ENCODE measurements at places on chromosomes 2 and 18. TPM values are rescaled to one million over a fixed set of nuclear protein-coding genes. Genes with fewer than 3 reads are reported as not detected.

The IL1RL2 gene
- total RNA-seq: not detected

The DOK6 gene
- 1.2 TPM for total RNA-seq

The POTEJ gene
- not detected for total RNA-seq

The UGT1A1 gene
- not detected for total RNA-seq

The FARSB gene
- total RNA-seq: 15.3 TPM

The LDLRAD4 gene
- 2.2 TPM for total RNA-seq

The CPLX4 gene
- total RNA-seq: not detected

The MBD5 gene
- 12.1 TPM for total RNA-seq

The ZNF516 gene
- total RNA-seq: 26.8 TPM

The ATG4B gene
- 84.4 TPM for total RNA-seq

- no peak for DNase-seq
Observed at GRCh38 chr18:35753306-35753910, 171.9 kb downstream of the GALNT1 start.

- DNase-seq: no peak
Observed at GRCh38 chr2:52456561-52457377, 1310.8 kb upstream of the CHAC2 start.

GRCh38 chr2:59734743-59735142 is 818.7 kb downstream of the BCL11A start:
- no peak for DNase-seq

GRCh38 chr2:222179592-222179991 is 119.2 kb downstream of the PAX3 start:
- DNase-seq: no peak

DNA sequence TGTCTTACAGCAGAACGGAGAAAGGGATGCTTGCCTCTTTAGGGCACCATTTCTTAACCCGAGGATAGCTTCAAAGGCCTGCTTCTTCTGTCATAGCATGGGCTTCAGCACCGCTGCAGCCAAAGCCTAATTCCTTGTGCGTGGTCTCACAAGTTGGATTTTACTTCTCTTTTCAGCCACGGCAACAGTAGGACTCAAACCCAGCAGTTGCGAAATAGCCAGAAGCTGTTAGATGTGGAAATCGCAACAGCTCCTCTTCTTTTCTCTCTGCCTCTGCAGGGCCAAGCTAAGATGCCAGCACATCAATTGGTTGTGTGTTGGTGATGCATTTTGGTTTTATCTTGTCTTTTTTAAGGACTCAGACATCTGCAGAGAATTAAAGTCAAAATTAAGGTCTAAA is 3.1 kb downstream of the NRXN1 start:
- no peak for DNase-seq

- DNase-seq: no peak
Observed at GRCh38 chr2:6341588-6342129, 524.0 kb downstream of the CMPK2 start.

DNA sequence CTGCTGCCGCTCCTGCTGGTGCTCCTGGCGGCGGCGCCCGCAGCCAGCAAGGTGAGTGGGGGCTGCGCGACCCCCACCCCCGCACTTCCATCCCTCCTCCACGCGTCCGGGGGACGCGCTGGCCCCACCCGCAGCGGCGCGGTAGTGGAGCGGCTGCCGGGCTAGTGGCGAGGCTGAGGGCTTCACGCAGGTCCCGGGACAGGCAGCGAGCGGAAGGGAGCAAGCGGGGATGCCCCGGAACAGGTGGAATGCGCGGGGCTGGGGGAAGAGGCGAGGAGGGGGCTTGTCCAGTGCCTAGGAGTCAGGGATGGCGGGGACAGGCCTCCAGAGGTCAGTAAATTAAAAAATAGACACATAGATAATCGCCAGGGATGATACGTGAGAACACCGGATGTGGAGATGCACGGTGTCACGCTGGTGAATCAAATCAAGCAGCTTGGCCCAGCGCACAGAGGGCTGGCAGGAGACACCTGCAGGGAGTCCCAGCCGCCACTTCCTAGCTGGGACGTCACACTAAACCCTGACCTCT is 403 bp downstream of the COL4A3 start:
- no peak for DNase-seq

DNA sequence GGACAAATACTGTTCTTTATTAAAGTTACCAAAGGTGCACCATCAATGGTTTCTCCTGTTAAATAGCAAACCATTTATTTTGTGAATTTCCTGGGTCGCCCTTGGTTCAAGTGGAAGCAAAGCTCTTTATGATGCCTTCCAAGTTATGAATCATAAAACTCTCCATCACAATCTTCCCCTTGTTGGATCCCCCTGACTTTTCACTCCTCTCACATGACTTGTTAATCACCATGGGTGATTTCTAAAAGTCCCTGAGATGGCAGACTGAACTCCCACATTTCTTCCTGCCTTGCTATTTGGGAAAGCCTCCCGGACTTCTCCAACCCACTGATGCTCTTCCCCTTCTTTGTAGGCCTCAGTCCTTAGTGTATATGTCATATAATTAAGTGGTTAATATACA is 176.0 kb downstream of the THADA start:
- DNase-seq: no peak

DNA sequence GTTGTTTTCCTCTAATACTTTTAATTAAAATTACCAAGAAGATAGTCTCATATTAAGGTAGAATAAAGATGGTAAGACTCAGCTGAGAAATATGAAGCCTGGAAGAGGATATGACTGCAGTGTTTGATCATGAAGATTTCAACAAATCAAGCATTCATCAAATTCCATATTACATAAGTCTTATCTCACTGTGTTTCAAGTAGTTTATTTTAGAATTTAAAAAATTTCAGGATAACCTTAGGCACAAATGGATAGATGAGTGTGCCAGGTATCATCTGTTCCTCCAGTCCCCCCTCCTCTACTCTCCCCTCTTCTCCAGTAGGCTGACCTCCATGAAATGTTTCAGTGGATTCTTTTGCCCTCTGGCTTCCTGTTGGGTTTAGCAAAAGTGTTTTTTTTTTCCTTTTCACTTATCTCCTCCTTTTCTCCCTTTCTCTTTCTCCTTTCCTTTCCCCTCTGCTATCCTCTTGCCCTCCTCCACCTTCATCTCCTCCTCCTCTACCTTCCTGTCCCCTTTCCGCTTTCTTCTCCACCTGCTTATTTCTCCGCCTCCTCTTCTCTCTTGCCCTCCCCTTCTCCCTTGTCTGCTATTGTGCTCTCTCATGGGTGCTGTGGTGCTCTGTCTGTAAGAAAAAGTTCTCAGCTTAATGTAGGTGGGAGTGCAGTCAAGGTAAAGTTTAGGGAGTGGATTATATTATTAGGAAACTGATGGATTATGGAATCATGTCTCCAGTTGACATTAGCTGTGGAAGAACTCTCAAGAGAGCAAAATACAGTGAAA is 72.8 kb downstream of the ABI2 start:
- no peak for DNase-seq

DNA sequence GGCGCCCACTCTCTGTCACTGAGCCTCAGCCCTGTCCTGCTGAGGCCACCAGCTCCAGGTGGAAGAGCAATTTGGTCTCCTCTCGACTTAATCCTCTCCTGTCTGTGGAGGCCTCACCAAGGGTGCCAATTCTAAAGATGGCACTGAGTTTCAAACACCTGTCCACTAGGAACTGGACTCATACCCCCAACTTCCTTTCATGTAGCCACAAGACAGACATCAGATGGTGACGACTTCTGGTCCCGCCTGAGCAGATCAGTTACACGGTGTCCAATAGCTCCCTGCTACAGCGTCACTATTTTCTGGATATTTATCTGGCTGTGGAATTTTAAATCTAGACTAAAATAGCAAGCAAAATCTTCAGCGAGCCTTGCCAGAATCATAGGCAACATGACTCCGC is 24.5 kb upstream of the SP5 start:
- no peak for DNase-seq

DNA sequence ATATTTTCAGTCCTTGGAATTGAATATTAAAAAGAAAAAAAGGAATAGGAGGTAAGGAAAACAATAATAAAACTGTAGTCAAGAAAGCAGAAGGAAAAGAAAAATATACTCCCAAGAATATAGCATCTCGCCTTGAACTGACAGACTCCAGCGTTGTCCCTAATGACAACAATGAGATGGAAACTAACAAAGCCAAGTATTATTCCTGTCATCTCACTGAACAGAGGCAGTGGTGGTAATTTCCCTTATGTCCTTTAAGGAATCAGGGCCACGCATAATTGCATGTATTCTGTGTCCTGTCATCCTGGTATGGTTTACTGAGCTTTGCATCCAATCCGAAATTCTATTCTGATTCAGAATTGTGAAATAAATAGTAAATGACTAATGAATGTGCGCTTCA is 158.9 kb downstream of the LRRTM4 start:
- no peak for DNase-seq

DNA sequence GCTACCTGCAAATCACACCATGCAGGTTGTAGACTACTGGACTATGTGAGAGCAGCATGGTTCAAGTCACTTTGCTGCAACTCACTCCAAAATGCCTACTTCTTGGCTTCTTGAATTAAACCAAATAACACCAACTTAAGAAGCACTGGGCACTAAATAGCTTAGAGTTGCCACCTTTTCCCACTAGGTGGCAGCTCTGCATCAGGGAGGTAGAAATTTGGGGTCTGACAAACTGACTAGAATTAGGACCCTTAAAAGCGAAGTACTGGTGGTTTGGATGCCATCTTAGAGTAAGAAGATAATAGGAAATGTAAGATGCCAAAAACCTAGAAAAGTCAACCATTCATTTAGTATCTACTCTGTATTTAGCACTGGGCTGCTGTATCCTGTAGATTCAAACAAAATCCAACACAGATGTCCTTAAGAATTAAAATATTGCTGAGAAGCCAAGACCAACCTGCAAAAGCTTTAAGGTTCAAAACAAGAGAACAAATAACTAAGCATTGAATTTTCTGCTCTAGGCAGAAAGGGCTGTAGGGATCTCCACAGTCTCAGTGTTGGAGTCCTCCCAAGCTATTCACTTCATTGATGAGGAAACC is 65.5 kb downstream of the CCBE1 start:
- no peak for DNase-seq

GRCh38 chr2:208698114-208698513 is 291.5 kb downstream of the PTH2R start:
- DNase-seq: no peak

DNA sequence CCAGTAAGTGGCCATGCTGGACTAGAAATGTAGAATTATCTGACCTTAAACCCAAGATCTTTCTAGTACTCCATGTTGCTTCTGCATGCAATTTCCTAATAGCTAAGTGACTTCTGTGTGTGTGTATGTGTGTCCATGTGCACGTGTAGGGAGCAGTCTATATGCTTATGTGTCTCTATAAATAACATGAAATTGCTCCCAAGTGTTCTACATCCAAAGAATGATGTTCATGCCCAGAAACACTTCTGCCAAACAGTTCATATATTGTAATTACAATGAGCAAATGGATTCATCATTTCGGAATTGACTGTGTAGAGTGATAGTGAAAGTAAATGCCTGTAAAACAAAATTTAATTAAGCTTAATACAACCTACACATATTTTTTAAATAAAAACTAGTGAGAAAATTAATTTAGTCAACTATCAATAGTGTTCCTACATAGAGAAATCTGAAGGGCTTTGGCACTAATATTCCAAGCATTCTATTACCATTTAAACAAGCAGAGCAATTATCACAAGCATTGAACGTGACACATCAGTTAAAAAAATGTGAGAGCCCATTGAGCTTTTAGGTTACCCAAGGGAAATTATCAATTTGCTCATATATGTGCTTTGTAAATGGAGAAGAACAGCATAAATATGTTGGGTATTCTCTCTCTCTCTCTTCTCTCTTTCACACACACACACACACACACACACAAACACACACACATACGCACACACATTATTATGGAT is 1067.4 kb downstream of the CNTNAP5 start:
- no peak for DNase-seq

- DNase-seq: no peak
Observed at GRCh38 chr2:230684270-230685168, 28.1 kb upstream of the CAB39 start.

GRCh38 chr2:239579524-239580198 is 178.8 kb upstream of the HDAC4 start:
- no peak for DNase-seq

GRCh38 chr2:69686813-69687212 is 43.3 kb upstream of the AAK1 start:
- DNase-seq: no peak

DNA sequence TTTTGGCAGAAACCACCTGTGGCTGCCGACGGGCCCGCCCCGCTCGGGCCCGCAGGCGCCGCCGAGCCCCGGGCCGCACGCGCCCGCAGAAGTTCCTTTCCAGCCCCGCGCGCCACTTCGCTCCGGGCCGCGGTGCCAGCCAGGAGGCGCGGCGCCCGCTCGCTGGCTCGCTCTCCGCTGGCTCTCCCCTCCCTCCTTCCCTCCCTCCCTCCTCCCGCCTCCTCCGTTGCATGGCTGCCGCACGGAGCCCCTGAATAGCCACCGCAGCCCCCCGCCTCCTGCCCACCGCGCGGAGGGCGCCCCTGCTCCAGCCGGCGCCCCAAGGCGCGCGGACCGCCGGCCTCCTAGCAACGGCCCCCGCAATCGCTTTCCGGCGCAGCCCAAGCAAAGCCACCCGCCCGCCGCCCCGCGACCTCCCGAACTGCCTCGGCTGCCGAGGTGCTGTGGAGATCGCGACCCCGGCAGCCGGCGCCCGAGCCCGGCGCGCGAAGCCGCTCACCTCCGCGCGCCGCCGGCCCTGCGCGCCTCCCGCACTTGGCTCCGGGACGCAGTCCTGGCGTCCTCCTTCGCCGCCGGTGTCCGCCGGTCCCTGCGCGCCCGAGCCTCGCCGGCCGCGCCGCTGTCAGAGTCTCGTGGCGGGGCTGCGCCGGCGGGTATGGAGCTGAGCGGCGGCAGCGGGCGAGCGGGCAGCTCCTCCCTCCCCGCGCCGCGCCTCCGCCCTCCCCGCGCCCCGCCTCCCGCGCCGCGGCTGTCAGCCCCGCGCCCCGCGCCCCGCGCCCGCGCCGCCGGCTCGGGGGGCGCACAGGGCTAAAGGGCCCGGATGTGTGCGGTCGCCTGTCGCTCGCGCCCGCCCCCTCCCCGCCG is at the start of gene ZBTB7C:
ZBTB7C (minus strand) TSS at position 657 of the 864 bp plus-strand sequence.
- no peak for DNase-seq

- DNase-seq: no peak
Observed at GRCh38 chr18:80106482-80107051, 2.5 kb upstream of the ADNP2 start.

- DNase-seq: no peak
Observed at GRCh38 chr2:174247474-174248186, 702 bp downstream of the OLA1 start.

DNA sequence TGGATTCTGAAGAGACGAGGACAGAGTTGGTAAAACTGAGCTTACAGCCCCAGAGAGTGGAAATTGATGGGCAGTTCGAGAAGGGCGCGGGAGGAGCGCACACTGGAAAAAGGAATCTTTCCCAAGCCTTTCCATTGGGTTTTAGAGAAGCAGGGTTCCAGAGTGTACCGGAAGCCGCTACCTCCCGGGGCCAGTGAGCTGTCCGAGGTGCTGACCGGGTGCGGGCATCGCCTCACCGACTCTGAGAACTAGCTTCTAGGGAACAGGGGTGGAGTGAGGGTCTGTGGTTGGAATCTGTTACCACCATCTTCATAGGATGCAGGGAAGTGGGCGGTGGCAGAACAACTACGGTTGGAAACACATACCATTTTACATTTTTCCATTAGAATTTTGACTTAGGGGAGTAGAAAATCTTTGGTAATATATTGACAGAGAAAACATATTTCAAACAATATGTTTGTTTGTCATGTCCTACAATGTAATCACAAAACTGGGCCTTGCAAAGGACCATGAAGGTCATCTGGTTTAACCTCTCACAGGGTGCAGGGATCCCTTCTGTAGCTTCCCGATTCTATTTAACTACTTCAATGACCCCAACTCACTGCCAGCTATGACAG is 724 bp downstream of the NMS start:
- no peak for DNase-seq

- DNase-seq: no peak
Observed at GRCh38 chr18:8847066-8847755, 141.9 kb downstream of the MTCL1 start.
